ENCODE measurements at places on chromosomes 3 and 15.

DNA sequence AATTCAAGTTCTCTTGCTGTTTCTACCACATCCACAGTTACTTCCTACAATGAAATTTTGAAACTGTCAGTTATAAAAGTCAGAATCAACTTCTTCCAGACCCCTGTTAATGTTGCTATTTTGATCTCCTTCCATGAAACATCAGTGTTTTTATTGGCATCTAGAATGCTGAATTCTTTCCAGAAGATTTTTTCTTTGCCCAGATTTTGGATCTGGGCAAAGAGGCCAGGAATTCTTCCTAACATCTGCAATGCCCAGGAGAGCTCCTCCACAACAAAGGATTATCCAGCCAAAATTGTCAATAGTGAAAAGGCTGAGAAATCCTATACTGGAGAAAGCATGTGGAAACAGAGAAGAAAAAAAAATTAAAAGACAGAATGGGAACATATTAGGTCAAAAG, 75.5 kb downstream of the SERPINI1 start:
- no peak for DNase-seq

GRCh38 chr3:127043041-127043641, 60.2 kb downstream of the PLXNA1 start:
- no peak for DNase-seq

DNA sequence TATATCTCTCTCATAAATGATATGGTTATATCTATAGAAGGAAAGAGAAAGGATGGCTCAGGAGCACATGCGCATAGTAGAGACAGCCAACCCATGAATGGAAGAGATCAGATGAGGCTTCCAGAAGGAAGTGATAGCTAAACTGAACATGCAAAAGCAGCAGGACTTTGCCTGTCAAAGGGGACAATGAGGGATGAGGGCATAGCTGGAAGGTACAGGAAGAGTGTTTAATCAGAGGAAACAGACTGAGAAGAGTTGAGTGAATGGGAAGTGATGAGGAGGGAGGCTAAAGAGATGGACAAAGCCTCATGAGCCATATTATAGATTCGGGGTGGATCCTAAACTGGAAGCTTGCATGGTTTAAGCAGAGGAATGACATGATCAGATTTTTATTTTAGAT, 26.5 kb upstream of the VEPH1 start:
- no peak for DNase-seq

DNA sequence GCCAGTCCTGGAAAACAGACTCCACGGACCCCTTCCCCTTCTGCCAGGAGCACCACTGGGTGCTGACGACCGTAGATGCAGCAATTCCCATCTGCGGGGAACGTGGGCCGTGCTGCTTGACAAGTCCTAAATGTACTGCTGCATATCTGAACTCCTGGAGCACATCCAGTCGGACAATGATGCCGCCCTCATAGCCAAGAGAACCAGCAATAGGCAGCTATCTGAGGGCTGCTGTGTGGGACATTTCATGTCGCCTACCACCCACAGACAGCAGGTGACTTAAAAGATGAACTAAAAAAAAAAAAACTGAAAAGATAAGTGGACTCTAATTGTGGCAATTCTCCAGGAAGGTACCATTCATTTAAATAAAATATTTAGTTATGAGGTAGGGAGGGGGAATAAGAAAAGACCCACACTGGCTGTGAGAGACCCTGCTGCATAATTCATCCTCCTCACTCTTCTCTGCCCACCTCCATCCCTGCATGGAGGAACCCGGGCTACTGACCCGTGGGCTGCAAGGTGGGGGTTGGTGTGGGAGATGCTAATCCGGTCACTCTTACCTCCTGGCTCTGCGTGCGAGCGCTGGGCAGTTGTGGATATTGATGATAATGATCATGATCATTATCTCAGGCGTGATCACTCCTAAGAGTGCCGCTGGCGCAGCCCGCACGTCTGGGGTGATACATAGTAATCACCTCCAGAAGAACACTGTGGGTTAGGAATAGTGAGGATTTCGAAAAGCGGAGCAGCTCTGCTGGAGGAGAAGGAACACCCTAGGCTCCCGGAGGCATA, 28.3 kb downstream of the ALS2CL start:
- no peak for DNase-seq

DNA sequence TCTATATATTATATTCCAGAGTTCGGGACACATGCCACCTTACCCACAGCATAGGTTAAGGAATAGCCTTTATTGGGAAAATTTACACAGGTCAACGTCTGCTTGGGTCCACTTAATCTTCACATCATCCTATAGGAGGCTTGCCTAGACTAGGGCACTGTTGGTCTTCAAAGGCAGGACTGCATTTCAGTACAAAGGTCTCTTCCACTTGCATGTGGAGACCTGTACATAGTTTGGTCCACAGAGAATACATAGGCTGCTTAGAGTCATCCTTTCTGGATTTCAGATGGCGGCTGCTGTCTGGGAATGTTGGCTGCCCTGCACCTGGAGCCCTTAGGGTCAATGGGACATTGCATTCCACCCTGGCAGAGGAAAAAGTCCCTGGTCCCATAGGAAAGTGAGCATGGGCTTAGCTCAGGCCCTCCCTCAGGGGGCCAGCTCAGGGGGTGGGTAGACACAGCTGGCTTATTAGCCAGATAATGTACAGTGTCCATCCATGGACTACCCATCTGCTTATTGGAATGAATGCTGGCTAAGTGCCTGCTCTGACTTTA, 75.3 kb upstream of the TGFBR2 start:
- no peak for DNase-seq

DNA sequence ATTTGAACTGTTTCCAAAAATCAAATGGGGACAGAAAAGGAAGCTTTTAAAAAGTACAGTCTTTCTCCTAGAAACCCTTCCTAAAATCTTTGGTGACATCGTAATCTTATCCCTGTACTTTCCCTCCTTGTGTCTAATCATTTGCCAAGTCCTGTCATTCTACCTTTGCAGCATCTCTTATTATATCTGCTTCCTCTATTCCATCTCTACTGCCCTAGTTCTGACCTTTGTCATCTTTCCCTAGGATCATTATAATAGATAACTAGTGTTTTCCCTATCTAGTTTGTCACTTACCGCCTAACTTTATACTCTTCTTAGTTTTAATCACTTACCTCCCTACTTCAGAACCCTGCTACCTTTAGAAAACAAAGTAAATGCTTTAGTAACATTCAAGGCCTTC, 11.6 kb downstream of the USP8 start:
- no peak for DNase-seq

DNA sequence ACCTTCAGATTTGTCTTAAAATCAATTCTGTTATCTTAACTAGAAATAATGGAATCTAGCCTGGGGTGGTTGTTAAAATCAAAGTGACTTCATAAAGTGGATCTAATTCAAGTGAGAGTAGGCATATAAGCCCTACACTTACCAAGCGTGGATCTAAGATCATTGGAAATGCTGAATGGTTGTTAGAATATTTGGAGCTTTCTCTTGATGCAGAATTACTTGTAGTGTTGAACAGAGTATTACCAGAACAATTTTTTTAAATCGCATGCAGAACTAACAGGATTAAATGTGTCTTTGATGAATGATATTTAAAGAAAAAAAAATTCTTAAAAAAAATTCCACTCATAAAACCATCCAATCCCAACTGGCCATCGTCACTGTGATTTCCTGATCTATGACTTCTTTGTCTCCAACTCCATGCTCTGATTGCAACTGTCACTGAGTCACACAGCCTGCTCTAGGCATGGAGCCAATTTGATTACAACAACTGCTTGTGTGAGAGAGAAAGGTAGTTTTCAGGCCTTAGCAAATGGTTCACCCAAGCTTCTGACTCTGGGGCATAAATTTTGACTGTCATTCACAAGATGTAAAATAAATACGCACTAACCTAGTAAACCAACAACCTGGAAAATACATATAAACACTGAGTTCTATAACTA, 25.9 kb upstream of the SPRED1 start:
- no peak for DNase-seq
